OCI-LY7 (cell line): ENCODE measurements at places on chromosomes 5 and 9.

DNA sequence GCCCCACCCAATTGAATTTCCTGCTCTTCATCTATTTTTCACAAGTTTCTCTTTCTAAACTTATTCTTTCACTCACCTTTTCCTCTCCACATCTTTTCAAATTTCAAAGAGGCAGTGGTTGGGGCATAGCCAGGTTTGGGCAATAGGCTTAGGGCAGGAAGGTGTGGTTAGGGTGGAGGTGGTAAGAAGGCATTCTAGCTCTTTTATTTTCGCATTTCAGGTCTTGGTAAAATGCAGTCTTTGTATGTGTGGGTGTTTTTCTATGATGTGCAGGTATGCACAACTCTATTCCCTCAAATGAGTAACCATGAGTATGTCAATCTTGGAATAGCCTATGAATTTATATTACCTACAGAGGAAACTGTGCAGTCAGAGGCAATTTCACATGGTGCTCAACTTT, 129.8 kb upstream of the IFNE start:
- no peak for DNase-seq

- DNase-seq: no peak
These were observed 121.1 kb downstream of the CAVIN4 start for GRCh38 chr9:100698945-100699344.

- DNase-seq: no peak
These were observed 218.2 kb upstream of the IL12B start for GRCh38 chr5:159548517-159548916.

DNA sequence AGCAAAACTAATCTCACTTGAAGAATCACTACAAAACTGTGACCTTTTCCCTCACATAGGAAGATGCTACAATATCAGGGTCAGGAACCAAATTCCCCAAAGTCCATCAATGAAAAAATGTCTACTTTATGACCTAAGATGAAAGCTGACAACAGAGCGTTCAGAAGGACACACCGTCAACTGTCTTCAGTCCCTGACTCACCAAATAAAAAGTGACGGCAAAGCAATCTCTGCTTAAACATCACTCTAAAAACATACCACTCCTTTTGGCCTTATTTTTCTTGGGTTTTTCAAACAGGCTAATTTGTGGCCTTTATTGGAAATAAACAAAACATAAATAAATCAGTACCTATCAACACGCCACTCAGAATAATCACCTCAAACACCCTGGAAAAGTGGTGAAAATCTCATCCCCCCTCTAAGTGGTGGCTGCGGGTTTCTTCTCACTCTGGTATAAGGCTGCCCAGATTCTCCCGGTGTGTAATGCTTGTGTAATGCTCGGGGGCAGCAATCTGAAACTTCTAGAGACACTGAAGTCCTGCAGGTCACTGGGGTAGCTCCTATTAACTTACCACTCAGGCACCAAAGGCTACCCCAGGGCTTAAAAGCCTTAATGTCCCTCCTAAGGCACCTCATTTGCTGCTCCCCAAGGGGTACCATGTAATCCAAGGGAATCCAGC, 29.5 kb downstream of the SEMA4D start:
- no peak for DNase-seq

DNA sequence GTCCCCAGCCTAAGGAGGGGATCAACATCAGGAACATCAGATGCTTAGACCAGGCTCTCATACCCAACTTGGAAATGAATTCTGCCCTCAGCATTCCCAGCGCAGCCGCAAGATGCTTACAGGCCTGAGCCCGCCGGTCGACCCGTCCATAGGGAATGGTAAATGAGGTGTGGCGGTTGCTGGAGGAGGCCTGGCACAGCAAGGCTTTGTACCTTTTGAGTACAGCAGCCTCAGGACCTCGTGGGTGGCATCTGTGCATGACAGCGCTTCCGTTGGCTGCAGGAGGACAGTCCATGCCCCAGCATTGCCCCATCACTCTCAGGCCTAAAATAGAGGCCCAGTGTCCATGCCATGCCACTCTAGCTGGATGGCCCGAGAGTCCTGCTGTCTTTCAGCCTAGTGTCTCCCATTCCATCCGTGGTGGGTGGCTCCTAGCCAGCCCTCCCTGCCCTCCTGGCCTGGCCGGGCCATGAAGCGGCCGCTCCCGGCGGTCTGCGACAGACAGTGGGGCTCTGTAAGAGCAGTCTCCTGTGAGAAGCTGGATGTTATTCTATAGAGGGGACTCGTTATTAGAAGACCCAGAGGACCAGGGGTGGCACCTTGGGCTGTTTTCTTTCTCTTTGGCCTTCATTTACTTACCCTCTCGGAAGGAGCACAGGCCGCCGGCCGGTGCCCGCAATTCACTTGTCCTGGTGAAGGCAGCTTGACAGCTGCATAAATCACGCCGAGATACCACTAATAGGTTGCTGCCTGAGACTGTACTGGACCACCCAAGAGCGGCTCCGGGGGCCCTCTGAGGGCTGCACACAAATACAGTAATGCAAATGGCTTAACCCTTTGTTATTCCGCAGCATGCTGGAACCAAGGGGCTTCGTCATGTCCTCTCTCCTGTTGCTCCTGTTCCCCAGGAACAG, 223.5 kb upstream of the TUT7 start:
- DNase-seq: no peak

DNA sequence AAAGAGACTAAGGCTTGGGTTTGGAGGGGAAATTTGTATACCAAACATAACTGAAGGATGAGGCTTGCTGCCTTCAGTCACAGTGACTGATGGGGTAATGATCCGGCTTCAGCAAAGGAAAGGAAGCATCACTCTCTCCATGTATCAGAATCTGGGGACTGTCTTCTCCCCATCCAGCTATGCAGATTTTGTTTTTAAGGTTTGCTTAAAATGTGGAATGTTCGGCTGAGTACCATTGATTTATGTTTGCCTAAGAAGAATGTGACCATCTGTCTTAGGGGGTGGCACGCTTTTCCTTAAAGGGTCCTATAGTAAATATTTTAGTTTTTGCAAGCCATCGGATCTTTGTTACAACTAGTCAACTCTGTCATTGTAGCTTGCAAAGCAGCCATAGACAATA, 291.9 kb downstream of the ARHGEF28 start:
- DNase-seq: no peak

- no peak for DNase-seq
These were observed 129.7 kb upstream of the RAD23B start for GRCh38 chr9:107153336-107153735.
